Activated CD4-positive, CD25-positive, alpha-beta regulatory T cell treated with anti-CD3 and anti-CD28 coated beads, Interleukin-2, amount 50 U/mL, for 24 hours (primary cell): ENCODE measurements at places on chromosomes 5 and 9.
A peak's percentile ranks its signal among the peaks of the same experiment; 100 is the strongest.

GRCh38 chr9:110258690-110259091 is 2.4 kb upstream of the TXN start:
- no peak for ATAC-seq

DNA sequence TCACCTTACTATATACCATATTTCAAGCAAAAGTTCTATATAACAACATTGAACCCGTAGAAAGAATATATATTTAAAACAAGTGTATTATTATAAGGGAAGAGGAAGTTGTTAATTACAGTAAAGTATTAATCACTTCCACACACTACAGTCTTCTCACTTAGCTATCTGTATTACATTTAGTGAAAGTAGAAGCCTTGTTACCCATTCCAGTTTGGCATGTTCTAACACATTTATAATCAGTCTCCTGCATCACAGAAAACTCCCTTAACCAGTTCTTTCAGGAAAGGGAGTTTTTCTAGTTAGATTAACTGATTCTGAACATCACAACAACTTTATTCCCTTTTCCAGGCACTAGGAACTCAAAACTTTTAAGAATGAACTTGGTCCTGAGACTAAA is 6.9 kb downstream of the RAB14 start:
- ATAC-seq: peak; percentile 21

- no peak for ATAC-seq
Measured at GRCh38 chr5:82925061-82925411, 152.2 kb downstream of the TMEM167A start.

DNA sequence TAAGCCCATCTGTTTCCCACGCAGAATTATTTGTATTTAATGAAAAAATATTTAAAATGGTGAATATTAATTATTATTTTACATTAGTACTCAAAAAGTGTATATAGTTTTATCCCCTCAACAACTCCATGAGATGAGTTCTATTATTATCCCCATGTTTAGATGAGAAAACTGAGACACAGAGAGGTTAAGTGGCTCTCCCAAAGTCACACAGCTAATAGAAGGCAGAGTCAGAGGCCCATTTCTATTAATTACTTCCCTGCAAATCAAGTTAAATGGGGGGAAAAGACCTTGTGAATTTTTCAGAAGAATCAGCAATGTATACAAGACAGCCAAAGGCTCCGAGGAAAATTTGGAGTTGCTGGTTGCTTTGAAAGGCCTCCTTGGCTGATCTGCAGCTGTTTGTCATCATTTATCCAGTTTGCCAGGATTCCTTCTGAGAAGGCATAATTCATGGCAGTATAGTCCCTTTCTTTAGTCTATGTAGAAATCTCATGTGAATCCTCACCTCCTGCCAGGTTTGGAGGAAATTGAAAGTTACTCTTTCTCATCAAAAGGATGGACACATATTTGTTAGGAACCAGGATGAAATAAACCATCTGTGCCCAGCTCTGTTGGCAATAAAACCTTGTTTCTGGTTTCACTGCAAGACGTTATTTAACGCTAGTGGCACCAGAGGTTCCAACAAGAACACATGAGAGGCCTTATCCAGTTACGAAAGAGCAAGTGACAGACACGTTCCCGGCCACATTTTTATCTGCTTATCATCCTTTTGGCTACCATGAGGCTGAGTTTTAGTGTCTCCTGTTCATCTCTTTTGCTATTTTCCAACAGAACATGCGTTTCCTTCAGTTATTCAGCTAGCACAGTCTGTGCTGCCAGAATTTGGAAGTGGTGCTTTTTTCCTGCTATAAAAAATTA is 621 bp downstream of the FYB1 start:
- ATAC-seq: no peak

GRCh38 chr9:113026200-113026599 is 14.2 kb upstream of the ZNF883 start:
- no peak for ATAC-seq

GRCh38 chr5:126998895-126999570 is 31.3 kb downstream of the MARCHF3 start:
- no peak for ATAC-seq

DNA sequence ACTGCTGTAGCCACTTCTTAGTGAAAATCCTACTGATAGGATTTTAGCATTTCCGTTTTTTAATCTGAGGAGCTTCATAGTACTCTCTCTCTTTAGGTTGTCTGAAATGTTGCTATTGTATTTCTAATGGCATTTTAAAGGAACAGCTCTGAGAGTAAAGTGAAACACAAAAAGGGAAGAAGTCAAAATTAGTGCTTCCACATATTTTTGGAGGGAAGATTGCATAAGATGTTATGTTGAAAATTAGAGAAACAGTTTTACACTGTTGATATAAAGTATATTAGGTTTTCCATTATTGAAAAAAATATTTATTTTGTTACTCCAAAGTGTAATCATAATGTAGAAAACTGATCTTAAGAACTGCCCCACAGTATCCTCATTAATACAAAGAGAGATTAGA is 525.1 kb downstream of the TAF11L14 start:
- no peak for ATAC-seq

GRCh38 chr5:40112875-40113274 is 566.8 kb upstream of the PTGER4 start:
- no peak for ATAC-seq

DNA sequence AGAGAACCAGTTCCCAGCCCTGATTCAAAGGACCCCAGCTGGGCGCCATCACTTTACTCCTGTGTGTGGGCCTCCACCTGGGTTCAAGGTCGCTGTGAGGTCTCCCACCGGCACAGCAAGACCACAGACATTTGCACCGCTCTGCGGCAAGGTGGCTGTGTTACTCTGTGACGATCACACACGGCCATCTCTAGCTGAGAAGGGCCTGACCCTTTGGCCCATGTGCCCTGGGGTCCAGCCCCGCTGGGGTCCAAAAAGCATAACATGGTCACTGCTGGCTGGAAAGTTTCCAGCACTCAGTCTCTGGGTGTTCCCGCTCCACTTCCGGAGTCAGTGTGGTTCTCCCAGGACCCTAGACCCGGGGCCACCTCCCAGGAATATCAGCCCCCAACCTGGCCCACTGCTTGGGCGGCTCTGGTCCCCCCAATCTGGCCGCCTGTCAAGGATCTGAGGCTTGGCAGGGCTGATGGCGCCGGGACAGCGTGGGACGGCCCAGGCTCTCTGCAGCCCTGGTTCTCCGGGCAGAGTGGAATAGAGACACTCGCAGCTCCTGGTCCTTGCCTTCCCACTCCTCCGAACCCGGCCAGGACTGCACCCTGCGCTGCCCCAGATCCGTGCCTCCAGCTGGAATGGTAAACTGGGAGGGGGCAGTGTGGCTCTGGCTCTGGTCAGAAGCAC is 3.9 kb upstream of the LMX1B start:
- no peak for ATAC-seq

GRCh38 chr9:129547869-129548570 is 72.9 kb downstream of the C9orf50 start:
- ATAC-seq: no peak

DNA sequence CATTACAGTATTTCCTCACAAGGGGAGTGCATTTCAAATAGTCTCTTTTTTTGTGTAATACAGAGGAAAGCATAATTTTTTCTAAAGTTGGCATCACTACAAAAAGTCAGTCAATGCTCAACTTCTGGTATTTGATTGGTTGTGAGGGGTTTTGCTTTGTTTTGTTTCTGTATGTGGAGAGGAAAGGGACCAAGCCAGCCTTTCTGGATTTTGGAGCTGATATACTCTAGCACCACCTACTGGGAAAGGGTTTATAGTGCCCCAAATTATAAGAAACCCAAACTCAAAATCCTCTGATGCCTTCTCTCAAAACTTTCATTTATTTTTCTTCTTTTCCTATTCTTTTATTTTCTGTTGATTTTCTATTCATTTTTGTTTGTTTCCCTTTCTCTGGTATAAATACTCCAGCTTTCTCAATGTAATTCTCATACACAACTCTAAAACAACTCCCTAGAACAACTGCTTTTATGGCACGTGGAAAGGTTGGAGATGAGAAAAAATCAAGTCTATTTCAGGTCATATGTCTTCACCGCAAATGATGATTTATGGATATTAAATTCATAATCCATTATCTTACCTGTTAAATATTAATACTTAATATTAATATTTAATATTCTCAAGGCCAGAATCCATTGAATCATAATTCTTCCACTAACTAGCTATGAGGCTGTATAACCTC is 69.5 kb upstream of the ANXA1 start:
- ATAC-seq: no peak

GRCh38 chr5:54832858-54833257 is 152.5 kb downstream of the ESM1 start:
- ATAC-seq: no peak

DNA sequence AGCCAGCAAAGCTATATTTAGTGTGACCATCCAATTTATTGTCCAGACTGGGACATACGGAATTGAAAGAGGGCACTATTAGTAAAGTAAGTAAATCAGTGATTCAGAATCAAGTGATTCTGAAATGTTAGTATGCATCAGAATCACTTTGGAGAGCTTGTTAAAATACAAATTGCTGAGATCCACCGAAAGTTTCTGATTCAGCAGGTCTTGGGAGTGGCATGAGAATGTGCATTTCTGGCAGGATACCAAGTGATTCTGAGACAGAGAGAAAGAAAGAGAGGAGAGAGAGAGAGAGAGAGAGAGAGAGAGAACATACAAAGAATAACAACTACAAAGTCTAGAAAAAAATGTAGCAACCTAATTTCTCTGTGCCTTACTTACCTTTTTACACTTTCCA is 65.4 kb upstream of the ASTN2 start:
- no peak for ATAC-seq

GRCh38 chr5:101346447-101346846 is 443.4 kb upstream of the ST8SIA4 start:
- ATAC-seq: no peak

DNA sequence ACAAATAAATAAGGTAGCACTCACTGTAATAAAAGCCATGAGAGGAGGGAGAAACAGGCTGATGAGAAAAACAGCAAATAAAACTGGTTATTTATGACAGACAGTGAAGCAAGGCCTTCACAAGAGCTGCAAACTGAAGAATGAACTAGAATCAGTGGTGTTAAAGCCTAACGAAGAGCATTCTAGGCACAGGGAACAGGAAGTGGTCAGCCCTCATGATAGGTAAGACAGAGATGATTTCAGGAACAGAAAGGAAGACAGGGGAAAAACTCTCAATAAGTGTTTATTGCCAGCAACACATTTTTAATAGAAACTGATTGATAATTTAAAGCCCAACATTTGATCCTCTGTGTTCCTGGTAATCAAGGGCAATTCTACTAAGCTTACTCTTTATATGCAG is 124.5 kb downstream of the EDIL3 start:
- ATAC-seq: no peak

DNA sequence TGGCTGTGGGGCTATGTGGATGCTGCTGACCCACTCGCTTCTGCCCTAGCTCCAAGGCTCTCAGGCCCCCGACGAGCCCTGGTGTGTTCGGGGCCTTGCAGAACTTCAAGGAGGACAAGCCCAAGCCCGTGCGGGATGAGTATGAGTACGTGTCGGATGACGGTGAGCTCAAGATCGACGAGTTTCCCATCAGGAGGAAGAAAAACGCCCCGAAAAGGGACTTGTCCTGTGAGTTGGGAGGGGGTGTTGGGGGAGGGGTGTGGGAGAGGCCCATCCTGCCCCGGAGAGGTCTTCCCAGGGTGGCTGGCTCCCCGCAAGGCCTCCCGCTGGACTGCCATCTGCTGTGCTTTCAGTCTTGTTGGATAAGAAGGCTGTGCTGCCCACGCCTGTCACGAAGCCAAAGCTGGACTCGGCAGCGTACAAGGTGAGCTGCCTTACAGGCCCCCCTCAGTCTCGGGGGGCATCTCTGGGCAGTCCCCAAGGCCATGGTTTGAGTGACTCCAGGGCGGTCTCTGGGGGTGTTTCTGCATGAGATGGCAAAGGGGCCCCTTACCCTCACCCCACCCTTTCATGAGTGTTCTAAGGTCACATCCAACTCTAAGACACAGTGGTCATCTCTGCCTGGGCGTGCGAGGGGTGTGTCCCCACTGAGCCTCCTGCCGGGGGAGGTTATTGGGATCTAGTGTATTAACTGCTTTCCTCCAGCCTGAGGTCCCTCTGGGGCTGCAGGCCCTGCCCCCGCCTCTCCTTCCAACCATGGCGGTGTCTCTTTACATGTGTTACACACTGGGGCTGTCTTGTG is 89.5 kb downstream of the PHF2 start:
- no peak for ATAC-seq

GRCh38 chr9:120473608-120474007 is 106.4 kb downstream of the CDK5RAP2 start:
- ATAC-seq: no peak

DNA sequence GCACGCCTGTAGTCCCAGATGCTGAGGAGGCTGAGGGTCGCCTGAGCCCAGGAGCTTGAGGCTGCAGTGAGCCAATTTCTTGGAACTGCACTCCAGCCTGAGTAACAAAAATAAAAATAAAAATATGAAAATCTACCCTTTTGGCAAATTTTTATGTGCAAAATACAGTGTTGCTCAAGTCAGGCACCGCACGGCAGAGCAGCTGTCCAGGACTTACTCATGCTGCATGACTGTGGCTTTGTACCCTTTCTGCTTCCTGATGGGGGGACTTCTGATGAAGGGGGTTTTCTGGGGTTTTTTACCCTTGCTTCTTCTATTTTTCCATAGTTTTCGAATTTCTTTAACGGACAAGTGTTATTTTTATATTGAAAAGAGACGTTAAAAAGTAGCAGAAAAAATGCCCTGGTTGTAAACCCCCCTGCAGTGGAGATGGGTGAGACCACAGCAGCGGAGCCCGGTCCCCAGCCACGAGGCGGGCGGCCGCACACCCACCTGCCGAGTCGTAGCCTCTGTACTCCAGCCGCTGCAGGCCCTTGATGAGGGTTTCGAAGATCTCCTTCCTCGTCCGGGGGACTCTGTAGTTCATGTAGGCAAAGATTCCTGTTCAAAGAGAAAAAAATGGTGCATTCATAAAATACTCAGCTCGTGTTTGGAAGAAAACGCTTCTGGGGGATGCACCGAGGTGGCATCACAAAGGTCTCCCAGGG is 15.0 kb downstream of the GFPT2 start:
- no peak for ATAC-seq

DNA sequence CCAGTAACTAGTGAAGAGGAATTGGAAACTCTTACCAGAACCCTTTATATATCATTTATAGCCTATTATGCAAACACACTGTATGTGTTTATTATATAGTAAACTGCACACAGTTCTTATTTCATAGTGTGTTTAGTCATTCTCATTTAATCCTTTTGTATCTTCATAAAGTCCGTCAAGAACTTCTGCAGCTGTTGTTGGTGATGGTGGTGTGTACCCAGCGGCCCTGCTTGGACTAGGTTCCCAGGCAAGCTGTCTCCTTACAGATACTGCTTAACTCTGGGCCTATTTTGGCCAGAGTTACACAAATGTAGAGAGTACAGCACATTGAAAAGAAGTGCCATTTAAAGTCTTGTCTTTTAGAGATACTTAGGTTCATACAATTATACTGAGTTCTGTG is 231.9 kb downstream of the NDUFS4 start:
- no peak for ATAC-seq

GRCh38 chr5:96140496-96140895 is 178.8 kb upstream of the ELL2 start:
- ATAC-seq: no peak

GRCh38 chr5:139470821-139471300 is at the start of gene SMIM33:
Gene SMIM33 (plus strand): TSS chr5:139471004. CDS start chr5:139471122, 118 bp downstream.
- peak; percentile 60 for ATAC-seq

- no peak for ATAC-seq
Measured at GRCh38 chr9:93218671-93219420, 34.9 kb downstream of the WNK2 start.
